T1000 (cell line): ENCODE measurements at places on chromosomes 2 and 18.

DNA sequence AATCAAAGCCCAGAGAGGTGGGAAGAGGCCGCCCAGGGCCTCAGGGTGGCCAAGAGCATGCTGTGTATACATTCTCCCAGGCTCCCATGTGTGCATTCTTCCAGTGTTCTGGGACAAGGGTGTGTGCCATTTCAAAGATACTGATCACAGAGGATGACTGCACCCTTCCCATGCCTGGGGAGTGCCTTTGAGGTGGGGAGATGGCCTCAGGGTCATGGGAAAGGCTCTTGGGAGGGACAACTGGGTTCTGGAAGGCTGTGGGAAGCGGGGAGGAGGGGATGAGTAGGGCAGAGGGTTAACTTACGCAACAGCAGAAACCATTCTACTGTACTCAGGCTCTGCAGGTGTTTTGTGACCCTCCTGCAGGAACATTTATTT, 40.9 kb downstream of the KLHL29 start:
- no peak for DNase-seq

DNA sequence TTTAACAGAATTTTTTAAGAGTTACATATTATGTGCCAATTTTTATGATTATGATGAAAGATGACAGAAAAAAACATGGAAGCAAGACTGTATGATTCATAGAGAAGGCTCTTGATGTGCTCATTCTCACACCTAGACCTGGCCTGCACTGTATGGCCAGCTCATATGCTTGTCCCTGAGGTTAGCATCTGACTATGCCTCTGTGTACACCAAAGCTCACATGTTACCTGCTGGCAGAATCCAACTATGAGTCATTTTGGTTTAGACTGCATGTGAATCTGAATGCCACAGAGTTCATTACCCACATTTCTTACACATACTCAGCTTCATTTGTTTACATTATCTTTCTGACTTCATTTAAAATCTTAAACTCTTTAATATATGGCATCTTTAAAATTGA, 139.0 kb downstream of the DSC3 start:
- DNase-seq = no peak

- no peak for DNase-seq
Observed at GRCh38 chr2:209970271-209970670, 32.2 kb upstream of the RPE start.

DNA sequence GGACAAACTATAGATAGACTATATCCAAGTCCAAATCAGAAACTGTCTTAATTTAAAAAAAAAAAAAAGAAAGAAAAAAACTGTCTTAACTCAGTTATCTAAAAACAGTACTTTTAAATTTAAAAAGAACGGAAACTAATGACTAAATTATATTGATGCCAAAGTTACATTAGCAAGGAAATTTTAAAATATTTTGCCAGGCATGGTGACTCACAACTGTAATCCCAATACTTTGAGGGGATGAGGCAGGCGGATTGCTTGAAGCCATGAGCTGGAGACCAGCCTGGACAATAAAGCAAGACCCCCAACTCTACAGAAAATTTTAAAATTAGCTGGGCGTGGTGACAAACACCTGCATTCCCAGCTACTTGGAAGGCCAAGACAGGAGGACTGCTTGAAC, 30.9 kb downstream of the MEMO1 start:
- no peak for DNase-seq

DNA sequence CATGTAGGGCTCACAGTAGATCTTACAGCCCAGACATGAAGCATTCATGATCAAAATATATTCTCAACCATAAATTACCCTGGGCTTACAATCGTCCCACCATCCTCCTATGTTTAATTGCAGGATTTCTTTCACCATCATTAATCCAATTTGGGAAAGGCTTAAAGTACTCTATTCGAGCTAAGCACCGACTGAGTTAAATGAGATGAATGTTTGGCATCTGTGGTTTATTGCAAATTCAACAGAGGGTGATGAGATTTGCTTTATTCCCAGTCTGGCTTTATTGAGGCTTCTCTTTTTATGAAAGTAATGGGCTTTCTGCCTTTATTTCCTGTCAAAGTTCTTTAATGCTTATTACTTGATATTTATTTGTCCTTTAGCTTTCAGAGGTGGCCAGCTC, 159.0 kb downstream of the METTL4 start:
- no peak for DNase-seq

GRCh38 chr2:238761868-238762267, 86.0 kb upstream of the TWIST2 start:
- DNase-seq = peak; percentile 4

DNA sequence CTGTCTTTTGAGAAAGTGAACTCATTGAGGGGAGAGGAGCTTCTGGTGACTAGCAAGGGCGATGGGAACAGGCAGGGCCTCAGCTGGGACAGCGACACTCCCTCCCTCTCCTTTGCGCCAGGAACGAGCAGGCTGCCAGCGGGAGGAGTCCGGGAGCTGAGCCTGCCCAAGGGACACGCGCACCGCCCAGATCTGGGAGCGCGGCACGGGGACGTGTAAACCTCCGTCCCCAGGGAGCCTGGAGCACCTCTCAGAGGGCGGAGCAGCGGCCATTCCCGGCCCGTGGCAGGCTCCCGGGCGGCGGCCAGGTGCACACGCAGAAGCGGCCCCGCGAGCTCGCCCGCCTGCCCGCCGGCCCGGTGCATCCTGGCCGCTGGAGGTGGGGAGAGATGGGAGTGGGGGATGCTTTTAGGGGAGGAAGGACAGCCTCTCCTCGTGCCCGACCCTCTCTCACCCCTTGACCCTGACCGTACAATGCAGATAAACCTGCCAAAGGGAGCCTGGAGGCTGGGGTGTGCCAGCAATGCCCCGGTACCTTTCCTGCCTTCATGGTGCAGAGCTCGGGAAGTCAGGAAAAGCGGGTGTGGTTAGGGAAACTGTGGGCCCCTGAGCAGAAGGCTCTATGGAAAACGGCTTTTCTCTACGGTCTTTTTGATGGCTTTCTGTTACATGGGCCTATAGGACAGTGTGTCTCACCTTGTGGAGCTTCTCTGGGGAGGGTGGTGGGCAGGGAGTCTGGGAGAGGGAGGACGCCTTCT, 2.2 kb downstream of the AQP4 start:
- DNase-seq = no peak

DNA sequence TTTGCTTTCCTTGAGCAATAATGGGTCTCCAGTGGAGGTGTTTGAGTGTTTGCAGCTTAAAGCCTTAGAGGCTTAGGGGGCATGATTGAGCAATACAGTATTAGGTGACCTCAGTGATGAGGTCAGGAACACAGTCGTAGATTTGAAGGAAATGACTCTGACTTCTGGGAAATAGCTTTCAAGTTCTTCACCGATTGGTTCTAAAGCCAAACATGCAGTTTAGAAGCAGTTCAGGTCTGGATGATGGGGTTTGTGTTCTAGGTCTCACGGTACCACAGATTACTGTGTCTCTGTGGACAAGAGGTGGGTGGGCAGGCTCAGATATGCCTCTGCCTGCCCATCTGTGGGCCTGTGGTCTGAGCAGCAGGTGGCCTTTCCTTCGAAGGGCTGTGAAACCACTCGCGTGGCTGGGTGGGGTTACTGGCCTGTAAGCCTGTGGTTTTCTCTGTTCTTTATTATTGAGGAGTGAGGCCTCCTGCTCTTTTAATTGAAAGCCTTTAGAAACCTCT, 7.8 kb downstream of the MTHFD2 start:
- no peak for DNase-seq

GRCh38 chr18:25931126-25931525, 159.3 kb downstream of the SS18 start:
- no peak for DNase-seq

- no peak for DNase-seq
Observed at GRCh38 chr2:46232860-46233259, 64.3 kb upstream of the EPAS1 start.

GRCh38 chr2:18771212-18771611, 181.8 kb upstream of the NT5C1B start:
- DNase-seq = no peak

DNA sequence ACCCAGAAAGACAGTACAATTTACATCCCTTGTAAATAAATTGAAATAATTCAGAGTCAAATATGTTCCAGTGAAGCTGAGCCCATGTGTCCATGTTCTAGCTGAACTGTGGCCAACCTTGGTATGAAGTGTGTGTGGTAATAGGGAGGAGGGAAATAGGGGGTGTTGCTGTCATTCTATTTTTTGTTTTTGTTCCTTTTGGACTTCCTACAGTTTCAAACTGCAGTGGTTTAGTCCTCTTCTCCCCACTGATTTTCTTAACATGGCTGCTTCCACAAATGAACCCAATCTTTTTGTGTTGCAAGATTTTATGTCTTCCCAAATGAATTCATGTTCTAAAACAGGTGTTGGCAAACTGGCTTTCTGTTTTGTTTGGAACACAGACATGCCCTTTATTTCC, 156.9 kb downstream of the CCBE1 start:
- DNase-seq = no peak

- no peak for DNase-seq
Observed at GRCh38 chr2:155080373-155080772, 381.9 kb downstream of the KCNJ3 start.

DNA sequence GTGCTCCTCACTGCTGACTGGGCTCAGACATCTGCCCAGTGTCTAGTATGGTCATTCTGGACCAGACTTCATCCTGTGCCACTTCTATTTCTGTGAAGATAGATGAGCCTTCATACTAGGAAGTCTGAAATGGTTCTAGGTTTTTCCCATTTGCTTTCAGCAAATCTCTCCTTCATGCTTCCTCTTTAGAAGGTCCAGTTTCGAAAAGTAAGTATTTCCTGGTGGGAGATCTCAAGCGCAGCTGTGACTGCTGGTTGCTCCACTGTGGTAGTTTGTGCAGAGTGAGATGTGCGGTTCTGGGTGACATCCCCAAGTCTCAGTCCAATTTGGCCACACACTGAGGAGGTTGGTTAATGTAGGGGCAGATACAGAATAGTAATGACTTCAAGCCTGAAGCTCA, 14.4 kb downstream of the IL36B start:
- no peak for DNase-seq
